RPMI7951 (cell line): ENCODE measurements at places on chromosomes 7 and 10.
A peak's percentile ranks its signal among the peaks of the same experiment; 100 is the strongest.

DNA sequence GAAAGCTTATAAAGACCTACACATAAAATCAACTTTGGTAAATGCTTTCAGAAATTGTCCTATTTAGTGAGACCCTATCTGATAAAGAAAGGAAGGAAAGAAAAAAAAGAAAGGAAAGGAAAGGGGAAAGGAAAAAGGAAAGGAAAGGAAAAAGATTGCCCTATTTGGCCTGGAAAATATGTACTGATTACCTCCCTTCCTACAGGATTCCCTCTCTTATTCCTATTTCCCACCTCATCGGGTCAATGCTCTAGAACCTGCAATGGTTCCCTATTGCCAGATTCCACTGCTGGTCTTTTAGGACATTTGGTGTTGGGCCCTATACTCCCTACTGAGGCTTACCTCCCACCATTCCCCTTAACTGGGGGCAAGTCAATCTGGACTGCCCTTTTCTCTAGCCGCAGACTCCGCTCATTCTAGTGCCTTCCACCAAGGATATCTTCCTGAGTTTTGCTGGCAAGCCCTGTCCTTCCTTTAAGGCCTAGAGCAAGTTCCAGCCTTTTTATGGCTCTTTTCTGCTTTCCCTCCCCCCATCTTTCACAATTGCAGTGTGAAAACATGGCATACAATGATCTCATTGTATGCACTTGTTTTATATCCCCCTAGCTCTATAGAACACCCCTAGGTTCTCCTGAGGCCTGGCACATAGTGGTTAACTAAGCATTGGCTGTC, 4.4 kb downstream of the DDIT4 start:
- DNase-seq = peak; percentile 64

- no peak for DNase-seq
These were observed 33.8 kb downstream of the IL15RA start for GRCh38 chr10:5943536-5943935.

DNA sequence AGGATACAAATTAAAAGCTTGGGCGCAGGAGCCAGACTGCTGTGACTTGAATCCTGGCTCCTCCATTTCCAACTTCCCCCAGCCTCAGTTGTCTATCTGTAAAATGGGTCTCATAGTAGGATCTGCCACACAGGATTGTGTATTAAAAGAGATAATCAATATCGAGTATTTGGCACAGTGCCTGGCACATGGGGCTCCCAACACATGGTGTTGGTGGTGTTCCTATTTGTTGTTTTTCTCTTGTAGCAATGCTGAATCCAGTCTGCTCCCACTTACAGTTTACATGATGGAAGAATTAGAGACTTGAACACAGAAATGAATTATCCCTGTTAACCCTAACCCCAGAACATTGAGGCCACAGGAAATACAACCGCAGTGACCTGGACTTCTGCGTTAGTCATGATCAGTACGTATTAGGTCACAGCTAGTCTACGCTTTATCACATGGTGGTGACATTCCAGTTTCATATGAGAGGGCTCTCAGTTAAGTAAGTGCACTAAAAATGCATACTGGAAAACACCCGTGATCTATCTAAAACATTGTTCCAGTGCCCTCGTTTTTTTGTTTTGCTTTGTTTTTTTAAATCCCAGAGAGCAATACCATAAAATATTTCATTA, 169.5 kb upstream of the KLF14 start:
- DNase-seq = peak; percentile 84

DNA sequence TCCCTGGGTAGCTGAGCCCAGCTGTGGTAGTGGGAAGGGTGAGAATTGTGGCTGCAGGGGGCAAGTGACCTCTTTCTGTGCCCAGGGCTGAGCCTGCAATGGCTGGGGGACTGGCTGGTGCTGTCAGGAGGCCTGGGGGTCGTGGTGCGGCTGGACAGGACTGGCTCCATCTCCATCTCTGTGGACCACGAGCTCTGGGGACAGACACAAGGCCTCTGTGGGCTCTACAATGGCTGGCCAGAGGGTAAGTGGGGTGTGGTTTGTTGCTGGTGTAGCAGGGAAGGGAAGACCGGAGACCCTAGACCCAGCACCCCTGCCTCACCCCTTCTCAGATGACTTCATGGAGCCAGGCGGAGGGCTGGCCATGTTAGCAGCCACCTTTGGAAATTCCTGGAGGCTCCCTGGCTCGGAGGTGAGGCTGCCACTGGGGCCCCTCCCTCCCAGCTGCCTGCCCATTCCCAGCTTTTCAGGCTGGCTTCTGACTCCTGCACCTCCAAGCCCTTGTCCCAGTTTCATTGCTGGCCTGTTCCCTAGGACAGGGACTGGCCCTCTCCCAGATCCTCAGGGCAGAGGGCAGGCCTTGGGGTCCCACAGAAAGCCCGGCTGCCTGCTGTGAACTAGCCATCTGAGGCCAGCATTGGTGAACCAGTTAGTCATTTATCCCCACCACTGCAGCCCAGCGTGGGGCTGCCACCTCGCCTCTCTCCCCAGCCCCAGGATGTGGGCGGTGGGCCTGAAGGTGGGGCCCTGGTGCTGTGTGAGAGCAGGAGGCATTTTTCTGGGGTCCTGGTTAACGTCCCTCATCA, 5.5 kb upstream of the ZNF467 start:
- no peak for DNase-seq

- DNase-seq = peak; percentile 72
These were observed 395.8 kb upstream of the ZMIZ1 start for GRCh38 chr10:78672918-78673317.
